Fibroblast of the aortic adventitia (primary cell): ENCODE measurements at places on chromosomes 2 and 18. TPM values are rescaled to one million over a fixed set of nuclear protein-coding genes. Genes with fewer than 3 reads are reported as not detected.

GRCh38 chr2:241855245-241855887 is 3.3 kb downstream of the PDCD1 start:
- DNase-seq: no peak

DNA sequence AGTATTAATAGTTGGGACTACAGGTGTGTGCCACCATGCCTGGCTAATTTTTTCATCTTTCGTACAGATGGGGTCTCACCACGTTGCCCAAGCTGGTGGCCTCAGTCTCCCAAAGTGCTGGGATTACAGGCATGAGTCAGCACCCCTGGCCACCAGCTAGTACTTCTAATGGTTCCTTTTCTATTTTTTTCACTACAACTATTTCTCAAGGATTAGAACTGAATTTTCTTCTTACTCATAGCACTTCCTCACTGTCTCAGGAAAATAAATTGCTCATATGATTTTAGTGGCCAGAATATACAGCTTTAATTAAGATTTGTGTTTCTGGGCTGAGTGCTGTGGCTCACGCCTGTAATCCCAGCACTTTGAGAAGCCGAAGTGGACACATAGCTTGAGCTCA is 43.2 kb upstream of the SOS1 start:
- DNase-seq: peak; percentile 22

- DNase-seq: no peak
These were observed 2.6 kb upstream of the IMP4 start for GRCh38 chr2:130339885-130340745.

GRCh38 chr2:150027164-150027563 is 439.6 kb upstream of the MMADHC start:
- DNase-seq: no peak

Gene POTEI
- not detected in 2 replicates for total RNA-seq

Gene CFC1
- total RNA-seq: not detected in 2 replicates
